Activated T-helper 17 cell treated with anti-CD3 and anti-CD28 coated beads, Interleukin-2, amount 50 U/mL, for 72 hours (primary cell): ENCODE measurements at places on chromosomes 11 and 22.

- ATAC-seq = peak; percentile 86
Observed at GRCh38 chr22:25736378-25737011, 5.5 kb upstream of the MYO18B start.

GRCh38 chr22:39215426-39216142, 29.2 kb downstream of the PDGFB start:
- peak; percentile 47 for ATAC-seq

- peak; percentile 87 for ATAC-seq
Observed at GRCh38 chr11:65150509-65151299, 16.4 kb upstream of the SYVN1 start.

DNA sequence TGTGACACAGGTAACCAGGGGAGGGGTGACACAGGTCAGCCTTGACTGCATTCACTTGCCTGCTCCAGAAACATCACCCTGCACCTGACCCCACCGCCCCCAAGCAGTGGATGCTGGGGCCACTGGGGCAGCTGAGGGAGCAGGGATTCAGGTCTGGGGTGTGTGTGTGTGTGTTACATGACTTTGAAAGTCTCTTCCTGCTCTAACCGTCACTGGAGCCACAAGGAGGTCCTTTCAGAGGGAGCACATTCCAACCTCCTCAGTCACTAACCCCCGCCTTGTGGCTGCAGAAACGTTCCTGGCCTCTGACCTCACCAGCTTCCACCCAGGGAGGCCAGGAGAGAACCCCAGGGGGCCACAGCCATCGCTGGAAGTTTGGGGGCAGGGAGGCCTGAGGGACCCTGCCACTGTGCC, 2.9 kb upstream of the FOSL1 start:
- no peak for ATAC-seq

GRCh38 chr11:42631220-42631843, 680.5 kb upstream of the API5 start:
- no peak for ATAC-seq
